ENCODE measurements at places on chromosomes 11 and 22. TPM values are rescaled to one million over a fixed set of nuclear protein-coding genes. Genes with fewer than 3 reads are reported as not detected.

NAALAD2 gene
- polyA plus RNA-seq: 23.4 TPM

MUC2 gene
- not detected for polyA plus RNA-seq

ZNF195 gene
- 101 TPM for polyA plus RNA-seq

SUSD2 gene
- polyA plus RNA-seq: 0.36 TPM

RHOD gene
- 0.28 TPM for polyA plus RNA-seq

CCDC34 gene
- polyA plus RNA-seq: 13.3 TPM

TTC38 gene
- polyA plus RNA-seq: 1.3 TPM

OTOG gene
- polyA plus RNA-seq: 0.08 TPM

FOLR1 gene
- not detected for polyA plus RNA-seq

DBX1 gene
- not detected for polyA plus RNA-seq

ARAP1 gene
- 1.8 TPM for polyA plus RNA-seq

MPEG1 gene
- polyA plus RNA-seq: 0.21 TPM

ADORA2A gene
- 2.9 TPM for polyA plus RNA-seq

CYP2D6 gene
- 11.5 TPM for polyA plus RNA-seq

STX5 gene
- polyA plus RNA-seq: 30.5 TPM

CSRP3 gene
- not detected for polyA plus RNA-seq

HEPN1 gene
- not detected for polyA plus RNA-seq

RIN1 gene
- 4.2 TPM for polyA plus RNA-seq

ISX gene
- polyA plus RNA-seq: not detected

EML3 gene
- polyA plus RNA-seq: 2.5 TPM

NRXN2 gene
- polyA plus RNA-seq: 68.0 TPM

ACRV1 gene
- polyA plus RNA-seq: 0.52 TPM

DGCR8 gene
- 52.3 TPM for polyA plus RNA-seq

IGLL1 gene
- not detected for polyA plus RNA-seq

PKNOX2 gene
- polyA plus RNA-seq: 1.2 TPM

NR1H3 gene
- polyA plus RNA-seq: 16.5 TPM

SEPTIN5 gene
- polyA plus RNA-seq: 170 TPM

PNPLA5 gene
- polyA plus RNA-seq: not detected

GSTT2B gene
- not detected for polyA plus RNA-seq

SCUBE2 gene
- 9.9 TPM for polyA plus RNA-seq

Measured in neural cell (in vitro differentiated cells).